ENCODE measurements at places on chromosomes 1 and 21.

DNA sequence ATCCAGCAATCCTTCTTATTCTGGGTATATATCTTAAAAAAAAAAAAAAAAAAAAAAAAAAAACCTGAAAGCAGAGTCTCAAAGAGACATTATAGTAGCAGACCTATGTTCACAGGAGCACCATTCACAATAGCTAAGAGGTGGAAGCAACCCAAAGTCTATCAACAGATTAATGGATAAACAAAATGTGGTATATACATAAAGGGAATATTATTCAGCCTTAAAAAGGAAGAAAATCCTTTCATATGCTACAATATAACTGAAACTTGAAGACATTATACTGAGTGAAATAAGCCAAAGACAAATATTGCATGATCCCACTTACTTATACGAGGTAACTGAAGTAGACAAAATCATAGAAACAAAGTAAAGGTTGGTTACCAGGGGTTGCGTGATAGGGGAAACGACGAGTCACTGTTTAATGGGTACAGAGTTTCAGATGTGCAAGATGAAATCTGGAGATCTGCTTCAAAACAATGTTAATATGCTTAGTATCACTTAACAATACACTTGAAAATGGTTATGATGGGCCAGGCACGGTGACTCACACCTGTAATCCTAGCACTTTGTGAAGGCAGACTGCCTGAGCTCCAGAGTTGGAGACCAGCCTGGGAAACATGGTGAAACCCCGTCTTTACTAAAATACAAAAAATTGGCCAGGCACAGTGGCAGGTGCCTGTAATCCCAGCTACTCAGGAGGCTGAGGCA is 29.5 kb downstream of the PIK3R3 start:
- DNase-seq: no peak

- no peak for DNase-seq
These were observed 235.3 kb downstream of the TOMM20 start for GRCh38 chr1:234893359-234893724.

GRCh38 chr1:226977643-226978431 is 37.7 kb downstream of the COQ8A start:
- DNase-seq: no peak

- DNase-seq: peak; percentile 80
These were observed at the start of gene PROX1 for GRCh38 chr1:213987927-213988506. TSS of gene PROX1 (plus strand) at chr1:213987973. CDS start at chr1:213996536, 8,563 bp downstream.

- no peak for DNase-seq
These were observed 3.3 kb downstream of the WNT3A start for GRCh38 chr1:228009828-228010775.

Data from NCI-H1694 treated with DMSO at 0.1 percent for 48 hours (cell line).